ENCODE measurements at places on chromosomes 6 and 20.

- DNase-seq, result no peak
Measured at GRCh38 chr6:43091436-43091991, 15.4 kb downstream of the PTK7 start.

DNA sequence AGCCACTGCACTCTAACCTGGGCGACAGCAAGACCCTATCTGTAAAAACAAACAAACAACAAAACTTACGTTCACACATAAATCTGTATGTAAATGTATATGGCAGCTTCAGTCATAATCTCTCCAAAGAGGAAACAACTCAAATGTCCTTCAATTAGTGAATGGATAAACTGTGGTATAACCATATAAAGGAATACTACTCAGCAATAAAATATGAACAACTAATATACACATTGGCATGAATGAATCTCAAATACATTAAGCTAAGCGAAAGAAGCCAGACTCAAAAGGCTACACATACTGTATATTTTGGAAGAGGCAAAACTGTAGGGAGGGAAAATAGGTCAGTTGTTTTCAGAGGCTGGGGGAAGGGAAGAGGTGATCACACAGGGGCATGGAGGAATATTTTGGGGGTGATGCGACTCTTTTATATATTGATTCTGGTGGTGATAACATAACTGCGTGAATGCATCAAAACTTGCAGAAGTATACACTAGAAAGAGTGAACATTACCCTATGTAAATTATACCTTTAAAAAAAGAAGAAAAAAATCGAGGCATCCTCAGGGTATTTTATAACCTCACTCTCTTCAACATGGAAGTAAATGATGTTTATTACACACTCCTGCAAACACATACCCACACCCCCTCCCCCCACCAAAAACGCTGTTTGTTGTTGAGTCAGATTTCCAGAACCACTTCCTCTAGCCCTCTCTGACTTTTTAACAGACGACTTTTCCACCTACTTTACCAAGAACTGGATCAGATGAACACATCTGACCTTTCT, 115.2 kb upstream of the RNF24 start:
- no peak for DNase-seq

- DNase-seq, result no peak
Measured at GRCh38 chr20:25258476-25258805, 10.6 kb downstream of the PYGB start.

DNA sequence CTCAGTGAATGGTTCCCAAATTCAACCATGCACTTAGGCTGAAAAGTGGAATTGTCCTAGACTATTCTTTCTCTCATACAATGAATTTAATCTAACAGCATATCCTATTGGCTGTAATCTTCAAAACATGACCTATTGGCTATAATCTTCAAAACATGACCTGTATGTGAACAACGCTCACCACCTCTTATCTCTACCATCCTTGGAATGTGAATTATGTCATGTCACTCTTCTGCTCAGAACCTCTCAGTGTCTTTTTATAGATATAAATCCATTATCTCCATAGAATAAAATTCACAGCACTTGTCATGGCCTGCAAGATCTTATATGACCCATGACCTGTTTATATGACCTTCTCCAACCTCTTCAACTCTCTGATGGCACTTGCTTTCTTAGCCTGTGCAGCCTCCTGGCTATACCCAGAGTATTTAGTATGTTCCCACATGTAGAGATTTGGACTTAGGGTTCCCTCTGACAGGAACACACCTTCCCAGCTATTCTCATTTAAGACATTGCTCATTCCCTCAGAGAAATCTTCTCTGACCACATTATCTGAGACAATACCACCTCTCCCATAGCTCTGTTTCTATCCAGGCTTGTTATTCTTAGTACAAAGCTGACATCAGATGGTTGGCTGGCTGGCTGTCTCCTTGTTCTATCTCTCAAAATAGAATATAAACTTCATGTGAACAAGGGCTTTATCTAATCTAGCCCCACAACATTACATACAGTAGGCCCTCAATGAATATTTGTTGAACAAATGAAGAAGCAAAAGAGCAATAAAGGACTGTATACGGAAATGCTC, 275.0 kb upstream of the PREP start:
- DNase-seq, result no peak

- no peak for DNase-seq
Measured at GRCh38 chr6:117677553-117678141, 2.4 kb downstream of the NUS1 start.

DNA sequence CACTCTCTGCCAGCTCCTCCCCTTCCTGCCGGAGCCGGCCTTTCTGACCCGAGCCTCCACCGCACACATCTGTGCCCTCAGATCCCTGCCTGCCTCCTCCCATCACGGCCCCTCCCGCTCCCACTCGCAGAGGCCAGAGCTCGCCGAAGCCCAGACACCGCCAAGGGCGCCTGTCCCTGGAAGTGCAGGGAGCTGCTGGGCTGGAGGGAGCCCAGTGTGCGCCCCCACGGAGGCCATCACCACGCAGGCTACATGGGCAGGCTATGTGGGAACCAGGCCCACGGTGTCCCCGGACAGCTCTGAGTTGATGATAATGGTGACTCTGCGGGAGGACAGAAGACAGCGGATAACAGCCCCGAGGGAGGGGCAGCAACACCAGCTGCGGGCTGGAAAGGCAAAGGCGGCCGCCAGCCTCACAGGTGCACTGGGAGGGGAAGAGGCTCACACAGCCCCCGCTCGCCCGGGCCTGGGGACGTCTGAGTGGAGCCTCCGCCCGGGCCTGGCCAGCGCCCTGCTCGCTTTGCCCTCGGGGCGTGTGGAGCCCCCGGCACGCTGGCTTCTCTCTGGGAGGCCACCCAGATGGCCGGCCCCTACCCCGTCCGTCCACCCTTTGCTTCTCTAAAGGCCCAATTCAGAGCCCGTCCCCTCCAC, 154.9 kb downstream of the DLL1 start:
- no peak for DNase-seq

Measured in eye (tissue), 1 donor.